Lower lobe of right lung (tissue), 2 donors: ENCODE measurements at places on chromosomes 6 and 20. TPM values are rescaled to one million over a fixed set of nuclear protein-coding genes. Genes with fewer than 3 reads are reported as not detected.

Gene NKAIN2
- total RNA-seq = 0.12 TPM

GRCh38 chr20:10982692-10983091 lies 308.9 kb upstream of the JAG1 start:
- no peaks in the 10 kb centered on the region for H3K27me3 ChIP-seq
- H3K36me3 ChIP-seq = no peaks in the 10 kb centered on the region
- peaks cover 6% of the 10 kb centered on the region for H3K4me1 ChIP-seq
- H3K27ac ChIP-seq = peak overlapping the region; percentile 21

DNA sequence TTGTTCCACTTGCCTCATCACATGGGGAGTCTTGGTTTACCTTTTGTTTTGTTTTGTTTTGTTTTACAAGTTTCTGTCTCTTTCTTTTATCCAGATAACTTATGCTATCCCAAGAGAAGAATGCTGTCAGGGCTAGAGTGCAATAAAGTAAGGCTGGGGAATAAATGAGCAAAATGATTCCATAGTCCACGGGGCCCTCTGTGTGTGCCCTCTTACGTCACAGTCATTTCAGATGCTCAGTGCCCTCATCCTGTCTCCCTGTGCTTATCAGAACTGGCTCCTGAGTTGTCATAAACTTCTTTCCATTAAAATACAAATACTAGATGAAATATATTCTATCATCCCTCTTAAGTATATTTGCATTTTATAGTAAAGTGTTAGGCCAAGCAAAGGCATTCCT lies 30.8 kb upstream of the ENPP1 start:
- H3K36me3 ChIP-seq = no peaks in the 10 kb centered on the region
- no peak overlapping the region for H3K4me3 ChIP-seq
- no peak for DNase-seq
- no peak overlapping the region for H3K27ac ChIP-seq

GRCh38 chr6:127289934-127290333 lies 23.3 kb downstream of the RNF146 start:
- H3K36me3 ChIP-seq = peaks cover 59% of the 10 kb centered on the region
- DNase-seq = no peak
- H3K4me3 ChIP-seq = no peak overlapping the region
- H3K27ac ChIP-seq = peak overlapping the region; percentile 13
- peaks cover 40% of the 10 kb centered on the region for H3K4me1 ChIP-seq
- no peaks in the 10 kb centered on the region for H3K27me3 ChIP-seq

DNA sequence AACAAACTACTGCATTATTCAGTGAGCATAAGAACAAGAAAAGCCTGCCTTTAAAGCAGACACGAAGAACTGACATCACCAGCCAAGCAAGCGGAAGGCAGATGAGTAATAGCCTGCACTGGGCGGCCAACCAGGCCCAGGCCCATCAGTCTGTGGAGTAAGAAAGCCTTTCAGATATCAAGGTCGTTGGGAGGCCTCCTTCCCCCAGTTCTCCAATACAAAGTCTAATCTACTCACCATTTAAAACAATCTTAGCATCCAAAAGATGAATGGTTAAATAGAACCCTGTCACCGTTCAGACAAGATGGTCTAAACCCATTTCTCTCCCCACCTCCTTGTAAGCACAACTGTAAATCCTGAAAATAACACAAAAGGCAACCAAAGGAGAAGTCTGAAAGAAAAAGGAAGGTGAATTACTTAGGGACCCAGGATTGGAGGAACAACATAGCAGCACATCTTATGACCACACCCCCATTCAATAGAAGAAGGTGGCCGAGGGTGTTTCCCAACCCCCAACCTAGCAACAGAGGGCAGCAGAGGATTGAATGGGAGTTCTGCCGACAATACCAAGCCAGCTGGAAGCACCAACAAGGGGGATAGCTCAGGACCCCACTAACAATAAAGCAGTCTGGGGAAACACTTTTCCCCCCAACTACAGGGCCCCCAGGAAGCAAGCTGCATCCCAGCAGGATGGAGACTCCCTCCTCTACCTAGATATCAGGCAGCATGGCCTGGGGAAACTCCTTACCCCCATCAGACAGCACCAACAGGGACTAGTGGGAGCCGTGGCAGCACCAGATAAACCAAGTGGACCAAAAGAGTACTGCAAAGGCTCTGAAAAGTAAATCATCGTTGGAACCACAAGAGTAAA lies 67.9 kb downstream of the ZHX3 start:
- no peaks in the 10 kb centered on the region for H3K36me3 ChIP-seq
- DNase-seq = no peak
- peaks cover 60% of the 10 kb centered on the region for H3K4me1 ChIP-seq
- no peaks in the 10 kb centered on the region for H3K27me3 ChIP-seq
- H3K27ac ChIP-seq = peak overlapping the region; percentile 82
- no peak overlapping the region for H3K4me3 ChIP-seq

GRCh38 chr6:1713016-1713600 lies 103.4 kb downstream of the FOXC1 start:
- H3K27ac ChIP-seq = no peak overlapping the region
- H3K27me3 ChIP-seq = no peaks in the 10 kb centered on the region
- H3K4me1 ChIP-seq = no peaks in the 10 kb centered on the region
- no peak overlapping the region for H3K4me3 ChIP-seq

- no peak for DNase-seq
- H3K4me1 ChIP-seq = no peaks in the 10 kb centered on the region
- no peak overlapping the region for H3K27ac ChIP-seq
- H3K4me3 ChIP-seq = no peak overlapping the region
Observed at GRCh38 chr6:56875961-56876360, 78.9 kb upstream of the BEND6 start.
